ENCODE measurements at places on chromosomes 13 and 19. TPM values are rescaled to one million over a fixed set of nuclear protein-coding genes. Genes with fewer than 3 reads are reported as not detected.
A peak's percentile ranks its signal among the peaks of the same experiment; 100 is the strongest.

GRCh38 chr13:113596321-113597200, 12.0 kb downstream of the TFDP1 start:
- DNase-seq = no peak

DNA sequence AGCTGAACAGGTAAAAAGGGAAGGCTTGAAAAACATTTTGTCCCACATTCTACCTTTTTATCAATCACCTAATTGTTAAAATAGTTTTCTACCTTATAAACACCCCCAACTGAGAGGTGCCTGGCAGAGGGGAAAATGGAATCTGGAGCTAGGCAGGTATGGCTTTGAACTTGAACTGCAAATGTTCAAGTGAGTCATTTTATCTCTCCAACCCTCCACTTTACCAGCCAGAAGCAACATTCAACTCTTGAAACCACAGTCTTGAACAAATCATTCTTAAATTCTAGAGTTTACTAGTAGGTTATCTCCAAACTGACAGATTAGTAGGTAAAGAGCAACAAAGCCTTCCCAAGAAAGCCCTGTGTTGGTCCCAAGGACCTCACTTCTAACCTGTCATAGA, 116.9 kb downstream of the ABCC4 start:
- no peak for DNase-seq

GRCh38 chr19:28332886-28333285, 880.1 kb downstream of the UQCRFS1 start:
- no peak for DNase-seq

GRCh38 chr13:45194081-45194939, 6.5 kb downstream of the KCTD4 start:
- no peak for DNase-seq

GRCh38 chr13:110408286-110408685, 101.2 kb downstream of the COL4A2 start:
- peak; percentile 57 for DNase-seq

DNA sequence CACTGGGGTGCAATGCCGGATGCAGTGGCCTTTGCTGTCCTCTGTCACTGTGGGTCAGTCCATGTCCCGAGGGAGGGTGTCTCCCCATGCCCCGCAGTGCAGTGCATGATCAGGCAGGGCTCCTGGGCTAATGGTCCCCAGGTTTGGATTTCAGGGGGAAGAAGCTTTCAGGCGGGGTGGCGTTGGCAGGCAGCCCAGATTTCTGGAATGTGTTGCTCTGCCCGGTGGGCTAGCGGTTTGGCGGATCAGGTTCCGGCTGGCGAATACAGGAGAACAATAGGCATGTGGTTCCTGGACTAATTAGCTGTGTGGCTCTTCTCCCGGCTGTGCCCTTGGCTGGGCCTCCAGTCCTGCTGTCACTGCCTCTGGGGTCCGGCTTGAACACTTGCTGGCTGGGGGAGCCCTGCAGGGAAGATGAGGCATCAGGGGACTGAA, 141.3 kb downstream of the FGF9 start:
- peak; percentile 6 for DNase-seq

DNA sequence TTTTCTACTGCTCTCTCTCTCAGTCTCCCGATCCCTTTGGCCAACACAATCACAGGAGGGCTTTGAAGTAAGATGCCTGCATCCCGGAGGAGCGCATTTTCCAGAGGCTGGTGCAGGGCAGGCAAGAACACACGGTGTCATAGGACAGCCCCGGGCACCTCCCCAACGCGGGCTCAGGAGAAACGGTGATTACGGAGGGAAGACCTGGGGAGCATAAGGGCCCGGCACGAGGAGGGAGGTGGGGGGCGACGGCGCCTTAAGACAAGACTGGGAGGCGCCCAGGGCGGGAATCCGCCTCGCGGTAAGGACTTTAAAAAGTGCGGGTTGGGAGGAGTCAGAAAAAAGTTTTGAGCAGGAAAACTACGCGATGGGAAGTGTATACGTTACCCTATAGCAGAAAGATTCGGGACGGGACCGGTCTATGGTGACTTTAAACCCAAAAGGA, 18.7 kb upstream of the ZNF888 start:
- peak; percentile 52 for DNase-seq

DNA sequence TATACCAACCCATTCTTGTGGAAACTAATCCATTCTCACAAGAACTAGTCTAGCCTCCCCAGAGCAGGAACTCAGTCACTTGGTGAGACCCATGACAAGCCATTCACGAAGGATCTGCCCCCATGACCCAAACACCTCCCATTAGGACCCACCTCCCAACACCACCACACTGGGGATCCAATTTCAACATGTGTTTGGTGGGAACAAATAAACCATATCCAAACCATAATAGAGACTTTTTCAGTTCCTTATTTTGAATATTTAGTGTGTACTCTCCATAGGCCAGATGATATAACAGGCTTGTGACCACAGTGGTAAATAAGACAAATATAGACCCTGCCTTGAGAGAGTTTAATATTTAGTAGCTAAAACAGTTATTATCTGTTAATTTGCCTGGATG, 227.5 kb upstream of the SERP2 start:
- DNase-seq = no peak

GRCh38 chr13:36997716-36998427, 1.3 kb downstream of the ALG5 start:
- DNase-seq = no peak

DNA sequence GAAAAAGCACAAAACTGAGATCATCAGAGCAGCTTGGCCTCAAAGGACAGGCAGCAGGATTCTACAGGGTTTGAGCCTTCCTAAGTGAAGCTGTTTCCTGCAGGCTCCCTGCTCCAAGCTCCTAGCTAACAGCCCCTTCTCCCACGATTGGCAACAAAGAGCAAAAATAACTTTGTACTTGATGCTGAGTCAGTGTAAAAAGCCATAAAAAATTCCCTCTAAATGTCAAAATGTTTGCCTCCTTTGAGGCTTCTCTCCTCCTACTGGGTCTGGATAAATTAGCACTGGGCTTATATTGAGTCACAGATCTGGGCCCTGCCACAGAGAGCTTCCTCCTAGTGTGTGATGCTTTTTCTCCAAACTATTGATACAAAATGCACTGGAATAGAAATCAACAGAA, 153.3 kb downstream of the TNFRSF19 start:
- peak; percentile 48 for DNase-seq

- DNase-seq = peak; percentile 30
Observed at GRCh38 chr19:52742516-52742915, 7.7 kb upstream of the ZNF611 start.

GRCh38 chr19:33453265-33453664, 68.3 kb downstream of the PEPD start:
- DNase-seq = no peak

GRCh38 chr19:18332917-18333530, 7.4 kb upstream of the PGPEP1 start:
- no peak for DNase-seq

- DNase-seq = peak; percentile 99
Observed at GRCh38 chr19:4870025-4870700, 2.7 kb upstream of the PLIN3 start.

DNA sequence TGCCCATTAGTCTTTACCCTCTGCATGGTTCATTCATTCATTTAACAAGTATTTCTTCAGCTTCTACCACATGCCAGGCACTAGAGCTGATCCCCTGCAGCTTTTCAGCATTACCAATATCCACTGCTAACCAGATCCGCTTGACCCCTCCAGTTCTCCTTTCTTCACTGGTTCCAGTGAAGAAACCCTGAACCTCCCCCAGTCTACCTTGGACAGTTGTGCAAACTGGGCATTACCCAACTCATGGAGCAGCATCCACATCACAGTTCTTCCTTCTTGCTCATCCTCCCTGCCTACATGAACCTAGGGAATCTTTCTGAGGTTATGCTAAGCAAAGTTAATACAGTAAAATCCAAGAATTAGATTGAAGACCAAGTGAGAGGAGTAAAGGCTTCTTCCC, 78.7 kb upstream of the SERP2 start:
- DNase-seq = no peak

DNA sequence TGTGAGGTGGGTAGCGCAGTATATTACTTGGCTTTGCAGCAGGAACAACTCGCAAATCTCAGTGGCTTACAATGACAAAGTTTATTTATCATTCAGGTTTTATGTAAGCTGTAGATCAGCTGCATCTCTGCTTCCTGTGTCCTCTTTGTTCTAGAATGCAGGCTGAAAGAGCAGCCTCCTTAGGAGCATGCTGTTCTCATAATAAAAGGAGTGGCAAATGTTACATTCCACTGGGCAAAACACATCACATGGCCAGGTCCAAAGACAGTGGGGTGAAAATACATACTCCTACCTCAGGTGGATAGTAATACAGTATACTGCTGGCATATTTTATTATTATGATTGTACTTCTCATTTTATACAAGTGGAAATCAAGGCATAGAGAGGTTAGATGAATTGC, 1.2 kb upstream of the CSNK1A1L start:
- DNase-seq = no peak

- DNase-seq = no peak
Observed at GRCh38 chr13:84470528-84470927, 588.3 kb upstream of the SLITRK1 start.

GRCh38 chr13:110382229-110382628, 75.1 kb downstream of the COL4A2 start:
- DNase-seq = peak; percentile 74

- DNase-seq = no peak
Observed at GRCh38 chr19:17245535-17245984, at the start of gene NR2F6. Gene NR2F6, minus strand, starts transcription at chr19:17245919. Its CDS starts 699 bp downstream, at chr19:17245220.

DNA sequence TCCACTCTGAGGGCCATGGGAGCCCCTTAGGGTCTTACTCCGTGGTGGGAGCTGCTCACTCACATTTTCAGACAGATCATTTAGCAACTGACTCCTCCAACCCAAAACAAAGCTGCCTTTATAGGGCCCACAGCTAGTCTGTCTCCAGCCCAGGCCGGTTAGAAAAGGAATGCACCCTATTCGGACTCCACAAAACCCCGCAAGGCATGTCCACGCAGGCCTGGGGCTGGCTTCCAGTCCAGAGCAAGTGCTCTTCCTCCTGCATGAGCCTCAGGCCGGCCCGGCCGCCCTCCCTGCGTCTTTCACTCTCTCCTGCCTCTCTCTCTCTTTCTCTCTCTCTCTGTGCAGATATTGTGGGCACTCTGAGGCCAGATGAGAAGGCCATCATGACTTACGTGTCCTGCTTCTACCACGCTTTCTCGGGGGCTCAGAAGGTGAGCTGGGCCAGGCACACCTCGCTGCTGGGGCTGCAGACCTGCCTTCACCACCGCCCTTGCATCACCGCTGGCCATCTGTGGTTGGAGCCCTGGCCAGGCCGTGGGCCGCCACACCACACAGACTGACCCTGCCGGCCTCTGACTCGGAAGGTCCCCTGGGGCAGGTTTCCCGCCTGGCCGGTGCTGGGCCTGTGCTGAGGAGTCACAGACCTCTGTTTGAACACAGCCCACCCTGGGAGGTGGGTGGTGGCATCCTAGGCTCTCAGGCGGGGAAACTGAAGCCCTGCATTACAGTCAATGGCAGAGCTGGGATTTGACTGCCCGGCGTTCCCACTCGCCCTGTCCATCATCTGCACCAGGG, 33.1 kb downstream of the CAPN12 start:
- DNase-seq = peak; percentile 78

GRCh38 chr13:71922194-71922593, 55.2 kb upstream of the DACH1 start:
- no peak for DNase-seq

- no peak for DNase-seq
Observed at GRCh38 chr13:32317716-32318465, 2.6 kb downstream of the BRCA2 start.

DNA sequence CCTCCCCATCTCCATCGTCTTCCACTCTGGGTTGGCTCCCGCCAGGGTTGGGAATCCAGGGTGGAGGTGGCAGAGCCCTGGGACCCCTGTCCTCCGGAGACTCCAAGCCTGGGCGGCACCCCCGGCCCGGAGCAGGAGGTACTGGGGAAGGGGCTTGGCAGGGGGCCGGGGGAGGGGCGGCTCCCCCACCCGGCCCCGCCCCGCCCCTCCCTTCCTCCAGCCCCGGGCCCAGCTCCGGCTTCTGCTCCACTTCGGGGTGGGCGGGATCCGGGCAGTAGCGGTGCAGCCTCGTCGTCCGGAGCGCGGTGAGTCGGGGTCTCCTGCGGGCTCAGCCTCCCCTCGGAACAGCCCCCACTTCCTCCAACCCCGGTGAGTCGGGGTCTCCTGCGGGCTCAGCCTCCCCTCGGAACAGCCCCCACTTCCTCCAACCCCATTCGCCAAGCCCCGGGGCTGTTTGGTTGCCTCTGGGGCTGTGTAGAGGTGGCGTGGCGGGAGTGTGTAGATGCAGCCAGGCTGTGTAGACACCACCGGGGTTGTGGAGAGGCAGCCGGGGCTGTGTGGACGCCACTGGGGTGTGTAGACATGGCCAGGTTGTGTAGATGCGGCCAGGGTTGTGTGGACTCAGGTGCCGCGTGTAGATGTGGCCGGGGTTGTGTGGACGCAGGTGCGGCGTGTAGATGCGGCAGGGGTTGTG, at the start of gene TMPRSS9:
Gene TMPRSS9 (plus strand): TSS at position 274 of the 694 bp plus-strand sequence. CDS start 29,521 bp downstream, outside the sequence.
- no peak for DNase-seq

- no peak for DNase-seq
Observed at GRCh38 chr19:2484178-2484937, 8.4 kb downstream of the GADD45B start.

DNA sequence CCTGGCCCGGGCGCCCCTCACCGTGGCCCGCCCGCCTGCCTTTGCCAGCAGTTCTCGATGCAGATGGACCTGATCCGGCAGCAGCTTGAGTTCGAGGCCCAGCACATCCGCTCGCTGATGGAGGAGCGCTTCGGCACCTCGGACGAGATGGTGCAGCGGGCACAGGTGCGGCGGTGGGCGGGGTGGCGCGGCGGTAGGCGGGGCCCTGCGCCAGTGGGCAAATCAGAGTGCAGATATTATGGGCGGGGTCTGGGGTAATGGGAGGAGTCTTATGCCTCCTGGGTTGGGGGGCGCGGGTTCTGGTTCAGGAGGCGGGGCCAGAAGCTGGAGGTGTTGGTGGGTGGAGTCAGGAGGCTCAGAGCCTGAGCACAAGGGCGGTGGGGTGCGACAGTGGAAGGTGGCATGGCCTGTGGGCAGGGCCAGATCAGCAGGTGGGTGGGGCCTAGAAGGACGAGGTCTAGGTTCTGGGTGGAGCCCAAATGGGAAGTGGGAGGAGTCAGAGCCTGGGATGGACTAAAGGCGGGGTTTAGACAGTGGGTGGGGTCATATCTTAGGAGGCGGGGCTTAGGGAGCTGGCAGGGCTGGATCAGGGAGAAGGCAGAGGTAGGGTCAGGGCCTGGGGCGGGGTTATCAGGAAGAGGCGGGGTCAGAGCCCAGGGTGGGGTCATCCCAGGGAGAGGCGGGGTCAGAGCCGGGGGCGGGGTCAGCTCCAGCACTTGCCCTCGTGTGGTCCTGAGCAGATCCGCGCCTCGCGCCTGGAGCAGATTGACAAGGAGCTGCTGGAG, 5.6 kb downstream of the APC2 start:
- DNase-seq = peak; percentile 39

The FDX2 gene
- total RNA-seq = 26.7 TPM

The KLF5 gene
- 6.0 TPM for total RNA-seq

The ADGRE3 gene
- not detected for total RNA-seq

The ZNF442 gene
- 3.8 TPM for total RNA-seq

The TSHZ3 gene
- total RNA-seq = 0.64 TPM

The DHDH gene
- not detected for total RNA-seq

The AZU1 gene
- not detected for total RNA-seq

The COL4A1 gene
- total RNA-seq = 99.9 TPM

The KLK15 gene
- total RNA-seq = not detected

The ELANE gene
- total RNA-seq = not detected

The CPAMD8 gene
- not detected for total RNA-seq

All from M059J (cell line).